Esophagus squamous epithelium (tissue), 5 donors: ENCODE measurements at places on chromosomes 1 and 21. TPM values are rescaled to one million over a fixed set of nuclear protein-coding genes. Genes with fewer than 3 reads are reported as not detected.

TSPAN1 gene
- 10.7 TPM for total RNA-seq

RIPPLY3 gene
- total RNA-seq = not detected

CD1D gene
- not detected for total RNA-seq

FALEC gene
- total RNA-seq = 3.6 TPM

UBL4B gene
- total RNA-seq = not detected

PRAMEF7 gene
- total RNA-seq = not detected

AIDA gene
- 29.0 TPM for total RNA-seq

KDF1 gene
- total RNA-seq = 25.6 TPM

SPATA21 gene
- total RNA-seq = not detected

IL20 gene
- not detected for total RNA-seq

SPRR5 gene
- not detected for total RNA-seq

- no peak for DNase-seq
Observed at GRCh38 chr1:182817802-182818201, 21.3 kb upstream of the DHX9 start.

GRCh38 chr1:24566236-24566867, 10.5 kb downstream of the NCMAP start:
- no peak for DNase-seq

- DNase-seq = no peak
Observed at GRCh38 chr1:236966636-236967035, 37.6 kb downstream of the MT1HL1 start.

DNA sequence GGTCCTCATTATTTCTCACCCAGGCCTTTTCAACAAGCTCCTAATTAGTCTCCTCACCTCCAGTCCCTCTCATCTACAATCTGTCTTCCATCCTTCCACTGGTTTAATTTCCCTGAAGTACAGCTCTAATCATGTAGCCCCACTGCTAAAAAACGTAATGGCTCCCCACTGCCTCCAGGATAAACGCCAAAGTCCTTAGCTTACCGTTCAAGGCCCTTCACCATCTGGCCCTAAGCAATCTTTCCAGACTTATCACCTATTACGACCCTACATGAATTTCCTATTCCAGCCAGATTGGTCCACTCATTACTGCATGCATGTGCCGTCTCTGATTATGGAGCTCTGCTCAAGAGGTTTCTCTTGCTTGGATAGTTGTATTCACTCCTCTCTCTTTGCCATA, 83.1 kb upstream of the DAB1 start:
- no peak for DNase-seq

DNA sequence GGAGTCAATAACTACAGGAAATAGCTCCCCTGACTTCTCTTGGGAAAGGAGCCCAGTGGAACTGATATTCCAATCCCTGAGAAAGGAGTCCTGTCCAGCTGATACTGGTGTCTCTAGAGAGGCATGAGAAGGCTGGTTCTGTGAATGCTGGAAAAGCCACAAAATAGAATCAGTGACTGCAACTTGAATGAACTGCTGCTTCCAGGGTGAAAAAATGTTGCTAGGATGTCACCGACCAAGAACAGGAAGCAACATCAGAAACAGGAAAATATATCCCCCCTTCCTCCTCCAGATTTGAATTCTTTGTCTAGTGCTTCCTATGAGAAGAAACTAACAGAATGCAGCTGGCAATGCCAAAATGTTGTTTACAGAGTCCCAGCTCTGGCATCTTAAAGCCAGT, 269.3 kb upstream of the LYPLAL1 start:
- DNase-seq = no peak

DNA sequence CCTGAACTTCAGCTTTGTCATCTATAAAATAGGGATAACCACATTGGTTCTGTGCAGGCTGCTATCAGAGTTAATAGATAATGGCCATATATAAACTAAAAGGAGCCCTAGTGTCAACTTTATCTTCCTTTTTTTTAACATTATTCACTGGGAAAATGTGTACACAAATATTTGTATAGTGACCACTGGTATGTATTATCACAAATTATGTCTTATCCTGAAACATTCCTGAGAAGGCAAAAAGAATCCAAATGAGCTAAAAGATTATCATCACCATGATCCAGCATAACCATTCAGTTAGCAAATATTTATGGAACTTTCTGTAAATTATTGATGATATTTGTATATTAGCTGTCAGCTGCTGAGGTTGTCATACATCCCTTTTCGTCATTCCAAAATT, 16.6 kb downstream of the ANGPTL3 start:
- no peak for DNase-seq

- no peak for DNase-seq
Observed at GRCh38 chr21:45630876-45631275, 12.6 kb upstream of the PCBP3 start.

GRCh38 chr1:79852004-79852403, 845.5 kb upstream of the ADGRL4 start:
- DNase-seq = no peak

DNA sequence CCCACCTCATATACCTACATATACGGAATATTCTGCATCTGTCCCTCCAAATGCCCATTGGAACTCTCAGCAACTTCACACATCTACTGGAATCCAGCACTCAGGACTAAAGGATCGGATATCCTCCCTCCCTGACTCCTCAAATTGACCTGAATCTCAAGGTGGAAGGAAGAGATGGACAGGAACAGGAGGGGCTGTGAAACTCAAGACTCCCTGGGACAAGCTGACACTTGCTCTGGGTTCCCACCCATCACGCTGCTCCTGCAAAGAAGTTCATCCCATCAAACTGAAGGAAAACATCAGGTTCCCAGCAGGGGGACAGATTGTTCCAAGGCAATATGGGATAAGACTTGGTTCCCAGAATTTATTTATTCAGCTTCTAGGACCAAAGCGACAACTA, 30.3 kb upstream of the TIAM1 start:
- DNase-seq = no peak

DNA sequence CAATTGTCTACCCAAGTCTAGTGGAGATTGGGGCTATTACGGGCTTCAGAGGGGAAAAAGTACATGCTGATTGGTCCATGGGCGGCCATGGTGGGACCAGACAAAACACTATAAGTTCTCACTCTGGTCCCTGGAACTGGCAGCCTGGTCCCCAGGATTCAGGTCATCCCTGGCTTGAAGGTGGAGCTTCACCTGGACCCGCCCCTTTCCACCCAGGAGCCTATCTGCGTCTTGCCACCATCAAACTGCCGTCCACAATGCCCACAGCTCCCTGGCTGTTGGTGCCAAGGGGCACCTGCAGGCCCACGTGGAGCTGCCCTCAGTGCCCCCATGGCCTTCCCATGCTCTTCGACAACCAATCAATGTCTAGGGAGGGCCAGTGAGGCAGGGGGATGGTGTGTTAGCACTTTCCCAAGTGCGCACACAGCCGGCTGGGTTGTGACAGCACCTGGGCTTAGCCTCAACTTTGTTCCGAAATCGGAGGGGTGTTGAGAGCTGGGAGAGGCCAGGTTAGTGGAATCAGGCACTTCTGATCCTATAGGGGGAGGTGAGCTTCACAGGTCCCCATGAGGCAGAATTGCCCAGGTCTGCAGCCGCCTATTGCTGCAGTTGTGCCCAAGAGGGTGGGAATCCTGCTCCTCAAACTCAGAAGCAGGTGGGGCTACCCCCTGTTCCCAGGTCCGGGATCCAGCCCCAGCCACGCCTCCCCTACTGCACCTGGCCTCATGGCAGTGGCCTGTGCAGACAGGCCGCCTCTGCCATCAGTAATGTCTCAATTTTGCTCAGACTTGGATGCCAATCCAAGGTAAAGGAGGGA, 1369.4 kb upstream of the PRMT6 start:
- no peak for DNase-seq

GRCh38 chr1:81679942-81680341, 120.8 kb upstream of the ADGRL2 start:
- DNase-seq = no peak

DNA sequence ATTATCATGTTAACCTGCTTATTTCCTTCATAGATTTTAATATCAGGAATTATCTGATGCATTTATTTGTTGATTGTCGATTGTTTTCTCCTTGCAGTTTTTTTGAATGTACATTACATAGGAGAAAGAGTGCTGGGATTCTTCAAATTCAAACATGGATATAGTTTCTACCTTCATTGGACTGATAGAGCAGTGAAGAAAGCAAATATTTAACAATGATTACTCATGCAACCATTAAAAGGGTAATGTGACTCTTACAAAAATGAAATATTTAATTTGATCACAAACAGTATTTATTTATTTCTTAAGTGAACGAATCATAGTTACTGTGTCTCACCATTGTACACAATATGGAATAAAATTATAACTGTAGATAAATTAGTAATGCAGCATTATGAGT, 350.9 kb downstream of the BRINP3 start:
- no peak for DNase-seq

DNA sequence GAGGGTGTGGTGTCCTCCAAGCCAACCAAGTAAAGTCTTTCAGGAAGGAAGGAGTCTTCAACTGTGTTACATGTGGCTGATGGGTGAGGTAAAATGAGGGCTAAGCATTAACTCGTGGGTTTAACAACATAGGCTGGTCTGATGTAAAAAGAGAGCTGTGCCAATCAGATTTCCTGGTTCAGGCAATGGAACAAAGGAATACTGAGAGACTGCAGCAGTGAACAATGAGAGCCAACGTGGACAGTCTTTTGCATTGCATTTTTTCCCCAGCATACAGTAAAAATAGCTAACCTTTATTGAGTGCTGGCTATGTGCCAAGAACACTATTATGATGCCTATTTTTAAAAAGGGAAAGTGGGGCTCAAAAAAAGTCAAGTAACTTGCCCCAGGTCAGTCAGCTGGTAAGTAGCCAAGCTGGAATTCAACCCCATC, 31.1 kb downstream of the DLGAP3 start:
- no peak for DNase-seq

DNA sequence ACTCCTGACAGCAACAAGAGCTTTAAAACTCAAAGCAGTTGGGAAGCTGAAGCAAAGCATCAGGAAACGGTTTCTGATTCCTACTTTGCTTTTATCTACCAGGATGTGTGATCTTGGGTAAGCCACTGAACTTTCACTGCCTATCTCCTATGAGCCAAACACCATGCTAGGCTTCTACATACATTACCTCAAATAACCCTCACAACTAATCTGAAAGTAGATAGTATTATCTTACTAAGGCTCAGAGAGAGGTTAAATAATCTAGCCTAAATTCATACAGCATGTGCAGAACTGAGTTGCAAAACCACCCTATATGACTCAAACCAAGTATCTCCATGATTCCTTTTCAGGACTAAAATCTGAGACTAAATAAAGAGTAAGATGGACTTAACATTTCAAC, 83.8 kb downstream of the EVI5 start:
- DNase-seq = no peak

DNA sequence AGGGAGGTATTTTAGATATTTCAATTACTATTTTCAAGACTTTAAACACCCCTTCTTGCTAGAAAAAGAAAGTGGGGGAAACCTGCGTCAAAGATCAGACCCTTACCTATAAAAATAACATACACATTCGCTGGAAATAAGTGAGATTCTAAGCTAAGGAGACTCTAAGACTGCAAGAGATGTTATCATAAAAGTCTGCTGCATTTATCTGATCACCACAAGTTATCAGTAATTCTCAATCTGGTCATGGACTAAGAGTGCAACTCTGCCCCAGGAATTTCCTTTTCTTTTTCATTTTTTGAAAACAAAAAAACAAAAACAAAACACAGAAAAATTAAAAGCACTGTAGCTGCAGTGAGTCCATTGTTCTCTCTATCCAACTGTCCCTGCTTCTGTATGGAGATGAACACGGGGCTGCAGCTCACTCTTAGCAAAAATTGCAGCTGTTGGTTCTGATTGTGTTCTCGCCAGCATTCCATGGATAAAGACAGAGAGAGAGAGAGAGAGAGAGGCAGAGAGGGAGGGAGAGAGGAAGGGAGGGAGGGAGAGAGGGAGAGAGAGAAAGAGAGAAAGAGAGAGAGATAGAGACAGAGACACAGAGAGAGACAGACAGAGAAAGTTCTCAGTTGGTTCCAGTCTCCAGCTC, 14.1 kb downstream of the XKR8 start:
- DNase-seq = no peak

DNA sequence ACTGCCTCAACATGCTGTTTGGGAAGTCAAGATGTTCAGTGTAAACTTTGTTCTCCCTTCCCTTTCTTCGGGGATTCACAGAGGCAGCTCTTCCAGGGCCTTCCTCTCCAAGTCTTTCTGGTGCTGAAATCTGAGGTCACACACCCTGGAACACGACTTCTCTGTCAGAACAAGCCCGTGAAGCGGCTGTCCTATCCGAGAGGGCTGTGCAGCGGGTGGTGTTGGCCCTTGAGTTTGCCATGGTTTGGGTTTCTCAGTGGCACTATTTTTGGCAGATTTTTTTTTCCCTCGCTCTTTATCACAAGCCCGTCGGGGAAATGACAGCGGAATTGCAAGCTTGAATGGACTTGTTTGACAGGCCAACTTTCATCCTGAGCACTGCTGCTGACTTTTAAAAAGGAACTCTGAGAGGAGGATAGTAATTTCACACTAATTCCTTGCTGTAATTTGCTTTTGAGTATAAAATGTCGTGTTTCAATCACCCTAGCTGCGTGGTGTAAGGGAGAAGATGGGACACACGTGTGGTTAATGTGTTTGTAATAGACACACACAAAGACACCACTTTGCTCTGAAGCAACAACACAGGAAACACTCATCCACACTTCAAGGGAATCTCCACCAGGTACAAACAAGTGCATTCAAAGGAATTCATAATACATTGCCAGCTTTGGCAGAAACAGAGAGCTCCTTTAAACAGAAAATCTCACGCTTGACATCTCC, 60.1 kb upstream of the TARBP1 start:
- no peak for DNase-seq

- DNase-seq = no peak
Observed at GRCh38 chr1:69438056-69438795, 129.5 kb upstream of the LRRC7 start.

DNA sequence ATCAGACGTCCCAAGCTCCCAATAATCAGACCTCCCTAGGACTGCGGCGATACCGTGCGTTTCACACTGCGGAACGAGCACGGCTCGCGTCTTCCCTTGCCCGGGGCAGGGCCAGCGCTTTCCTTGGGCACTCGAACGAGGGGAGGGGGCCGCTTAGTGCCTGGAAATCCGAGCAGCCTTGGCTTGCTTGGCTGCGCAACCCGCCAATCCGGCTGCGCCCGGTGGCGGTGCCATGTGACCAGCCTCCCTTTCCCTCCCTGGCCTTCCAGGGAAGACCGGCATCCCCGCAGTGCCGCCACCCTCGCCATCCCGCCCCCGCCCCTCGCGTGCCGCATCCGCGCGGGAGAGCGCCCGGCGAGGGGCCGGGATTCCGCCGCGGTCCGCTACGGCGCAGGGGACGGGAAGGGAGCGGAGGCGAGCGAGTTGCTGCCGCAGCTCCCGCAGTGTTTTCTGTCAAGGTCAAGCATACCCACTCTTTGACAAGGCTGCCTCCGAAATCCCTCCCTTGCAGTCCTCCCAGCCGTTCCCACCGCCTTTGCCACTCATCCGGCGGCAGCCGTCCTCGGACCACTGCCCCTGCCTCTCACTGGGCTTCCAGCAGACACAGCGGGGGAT, 8.3 kb upstream of the RNF19B start:
- no peak for DNase-seq

GRCh38 chr1:223084464-223084866, 58.6 kb downstream of the TLR5 start:
- no peak for DNase-seq

DNA sequence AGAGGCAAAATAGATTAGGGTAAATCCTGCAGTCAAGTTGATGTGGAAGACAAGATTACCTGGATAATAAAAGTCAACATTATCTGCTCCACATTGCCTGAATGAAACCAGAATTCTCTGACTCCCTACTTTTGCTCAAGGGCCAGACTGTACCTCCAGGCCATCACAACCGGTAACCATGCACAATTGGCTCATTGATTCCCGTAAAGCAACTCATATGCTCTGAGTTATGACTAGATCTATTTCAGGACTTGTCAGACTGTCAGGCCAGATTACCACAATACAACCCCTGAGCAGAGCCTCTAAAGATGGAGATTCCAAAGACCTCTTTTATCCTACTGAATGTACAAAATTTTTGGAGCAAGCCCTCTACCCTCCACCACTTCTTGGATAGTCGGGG, 90.4 kb downstream of the ODF2L start:
- no peak for DNase-seq
